ENCODE measurements at places on chromosomes 5 and 9.
A peak's percentile ranks its signal among the peaks of the same experiment; 100 is the strongest.

GRCh38 chr5:178111925-178112324 lies 1.4 kb upstream of the N4BP3 start:
- no peak for DNase-seq

DNA sequence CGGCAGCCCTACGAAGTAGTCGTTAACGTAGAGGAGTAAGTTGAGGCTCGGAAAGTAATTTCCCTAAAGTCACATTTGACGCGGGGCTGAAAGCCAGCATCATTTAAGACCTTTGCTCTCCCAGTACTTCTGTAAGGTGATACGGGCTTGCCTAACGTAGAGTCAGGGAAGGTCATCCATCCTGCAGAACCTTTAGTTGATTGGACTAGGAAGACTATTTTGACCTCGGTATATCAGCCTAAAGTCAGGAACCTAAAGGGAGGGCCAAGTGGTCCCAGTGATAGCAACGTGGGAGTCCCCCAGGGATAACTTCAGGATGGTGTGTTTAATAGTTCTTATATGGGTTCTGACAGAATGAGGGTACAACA lies 657 bp downstream of the NUP214 start:
- DNase-seq = no peak

DNA sequence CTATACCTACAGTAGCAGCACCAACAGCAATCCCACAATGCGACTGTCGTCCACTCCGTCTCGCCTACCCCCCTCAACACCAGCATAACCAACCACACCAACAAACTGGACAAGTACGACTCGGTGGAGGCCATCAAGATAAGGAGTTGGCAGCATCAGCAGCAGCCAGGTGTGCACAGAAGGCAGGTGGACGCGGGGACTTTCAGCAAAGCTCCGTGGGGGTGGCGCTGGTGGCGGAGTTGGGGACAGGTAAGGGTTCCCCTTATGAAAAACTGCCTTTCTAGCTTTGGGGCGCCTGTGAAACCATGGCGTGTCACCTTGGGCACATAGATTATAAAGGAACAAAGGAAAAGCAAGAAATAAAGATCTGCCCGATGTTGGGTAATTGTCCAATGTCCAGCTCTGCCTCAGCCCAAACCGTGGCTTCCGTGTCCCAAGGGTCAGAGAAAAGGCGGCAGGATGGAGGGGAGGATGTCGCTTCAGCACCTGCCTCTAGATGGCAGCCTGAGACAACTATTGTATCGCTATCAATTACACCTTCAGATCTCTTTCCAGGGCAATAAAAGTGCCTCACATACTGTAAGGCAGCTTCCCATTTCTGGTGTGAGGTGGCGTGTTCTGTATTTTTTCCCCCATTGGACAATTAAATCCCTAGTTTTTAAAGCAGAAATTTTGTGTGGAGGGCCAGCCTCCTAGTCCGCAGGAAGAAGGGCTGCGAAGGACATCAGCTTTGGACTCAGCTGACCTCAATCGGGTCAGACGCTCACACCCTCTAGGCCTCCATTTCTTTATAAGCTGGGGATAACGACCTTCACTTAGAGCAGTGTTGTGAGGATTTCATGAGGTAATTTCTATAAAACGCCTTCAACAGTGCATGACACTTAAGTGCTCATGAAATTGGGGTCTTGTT lies 58.8 kb downstream of the MTRR start:
- peak; percentile 72 for DNase-seq

GRCh38 chr9:33850677-33851076 lies 33.7 kb downstream of the UBE2R2 start:
- DNase-seq = no peak

DNA sequence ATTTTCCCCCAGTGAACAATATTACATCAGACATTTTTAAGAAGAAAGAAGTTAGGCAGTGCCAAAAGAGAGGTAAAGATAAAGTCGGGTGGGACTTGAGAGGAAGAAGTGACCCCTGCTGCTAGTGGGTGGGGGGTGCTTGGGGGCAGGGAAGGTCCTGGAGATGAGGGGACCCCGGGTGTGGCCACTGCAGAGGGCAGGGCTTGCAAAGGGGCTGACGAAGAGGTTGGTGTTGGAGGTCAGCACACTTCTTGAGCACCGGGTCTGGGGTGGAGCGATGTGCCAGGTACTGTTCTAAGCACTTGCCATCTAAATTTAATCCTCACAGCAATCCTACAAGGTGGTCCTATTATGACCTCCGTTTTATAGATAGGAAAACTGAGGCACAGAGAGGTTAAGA lies 62.0 kb downstream of the AMBP start:
- DNase-seq = no peak

GRCh38 chr5:61599370-61600122 lies 267.5 kb downstream of the ZSWIM6 start:
- DNase-seq = peak; percentile 36

DNA sequence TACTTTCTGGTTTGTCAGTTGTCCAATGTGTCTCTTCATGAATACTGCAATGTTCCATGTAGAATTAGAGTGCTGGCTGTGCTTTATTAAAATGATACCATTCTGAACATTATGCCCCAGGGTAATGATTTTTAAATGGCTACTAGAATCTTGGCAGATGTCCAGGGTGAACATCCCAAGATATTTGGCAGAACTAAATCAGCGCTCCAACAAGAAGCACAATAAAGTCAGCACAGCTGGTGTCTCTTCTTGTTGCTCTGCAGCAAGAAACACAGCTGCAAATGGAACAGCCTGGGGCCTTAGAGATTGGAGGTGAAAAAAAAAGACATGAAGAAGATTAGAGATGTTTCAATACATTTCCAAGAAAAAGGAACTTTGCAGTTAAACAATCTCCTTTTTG lies 248.3 kb downstream of the CDH18 start:
- DNase-seq = no peak

DNA sequence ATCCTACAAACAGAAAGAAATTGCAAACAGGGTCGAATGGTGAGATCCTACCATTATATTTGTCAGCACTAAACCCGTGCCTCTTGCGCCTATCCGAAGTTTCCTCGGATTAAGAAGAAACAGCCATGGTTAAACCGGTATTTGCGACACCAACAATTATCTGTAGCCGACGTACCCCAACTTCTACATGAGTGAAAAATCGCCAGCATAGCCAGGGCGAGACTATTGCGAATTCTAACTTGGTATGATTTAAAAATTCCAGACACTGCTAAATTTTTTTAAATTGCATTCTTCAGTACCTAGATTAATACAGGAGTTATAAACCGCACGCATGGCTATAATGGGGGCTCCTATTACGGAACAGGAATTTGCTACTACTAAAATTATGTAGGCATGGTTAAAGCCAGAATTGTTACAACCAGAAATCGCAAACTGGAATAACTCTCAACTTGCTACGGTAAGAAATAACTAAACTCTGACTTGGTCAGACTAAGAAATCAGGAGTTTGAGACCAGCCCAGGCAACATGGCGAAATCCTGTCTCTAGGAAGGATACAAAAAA lies 25.3 kb upstream of the ANXA2R start:
- no peak for DNase-seq

GRCh38 chr9:114606597-114607207 lies 4.4 kb upstream of the TMEM268 start:
- DNase-seq = no peak

- no peak for DNase-seq
Measured at GRCh38 chr5:54902791-54903473, 82.5 kb downstream of the ESM1 start.

Data from SW 1271 (cell line).